ENCODE measurements at places on chromosomes 6 and 20.
A peak's percentile ranks its signal among the peaks of the same experiment; 100 is the strongest.

DNA sequence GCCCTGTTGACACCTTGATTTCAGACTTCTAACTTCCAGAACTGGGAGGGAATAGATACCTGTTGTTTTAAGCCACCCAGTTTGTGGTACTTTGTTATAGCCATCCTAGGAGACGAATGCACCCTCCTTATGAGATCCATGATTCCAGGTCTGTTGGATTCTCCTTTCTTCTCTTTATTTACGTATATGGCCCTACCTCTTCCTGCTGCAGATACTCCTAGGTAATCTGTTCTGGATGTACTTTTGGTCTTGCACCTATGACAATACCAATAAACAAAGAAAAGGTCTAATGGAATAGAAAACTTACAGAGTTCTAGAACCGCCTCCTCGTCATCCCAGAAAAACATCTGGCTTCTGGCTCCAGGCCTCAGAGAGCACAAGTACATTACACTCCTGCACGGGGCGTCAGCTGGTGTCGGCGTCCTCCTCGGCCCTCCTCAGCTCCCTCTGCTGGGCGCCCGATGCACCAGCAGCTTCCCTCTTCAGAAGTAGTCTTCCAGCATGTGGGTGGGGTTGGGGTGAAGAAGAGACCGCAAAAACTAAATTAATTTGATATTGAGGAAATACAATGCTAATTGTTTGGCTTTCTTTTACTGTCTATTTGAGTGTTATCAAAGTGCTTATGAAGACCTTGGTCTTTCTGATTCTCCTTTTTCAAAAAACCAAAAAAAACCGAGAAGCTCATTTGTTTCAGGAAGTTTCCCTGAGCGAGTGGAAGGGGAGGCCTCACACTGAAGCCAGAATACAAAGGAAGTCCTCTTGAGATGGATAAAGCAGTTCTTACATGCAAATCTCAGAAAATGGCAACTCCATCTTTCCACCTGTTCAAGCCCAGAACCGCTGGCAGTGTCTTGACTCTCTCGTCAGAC lies 9.7 kb upstream of the ATXN1 start:
- no peaks in the 10 kb centered on the region for H3K27me3 ChIP-seq
- H3K27ac ChIP-seq: peak overlapping the region; percentile 38
- peaks cover 35% of the 10 kb centered on the region for H3K4me1 ChIP-seq
- DNase-seq: peak; percentile 96
- H3K36me3 ChIP-seq: no peaks in the 10 kb centered on the region

- H3K4me3 ChIP-seq: no peak overlapping the region
- H3K27me3 ChIP-seq: peaks cover 35% of the 10 kb centered on the region
- peak; percentile 43 for DNase-seq
- H3K27ac ChIP-seq: no peak overlapping the region
- no peaks in the 10 kb centered on the region for H3K4me1 ChIP-seq
Measured at GRCh38 chr20:36344517-36345132, 38.5 kb downstream of the DLGAP4 start.

GRCh38 chr6:48036316-48036715 lies 74.7 kb downstream of the PTCHD4 start:
- DNase-seq: no peak
- H3K27ac ChIP-seq: no peak overlapping the region
- H3K4me3 ChIP-seq: no peak overlapping the region
- no peaks in the 10 kb centered on the region for H3K4me1 ChIP-seq
- no peaks in the 10 kb centered on the region for H3K36me3 ChIP-seq

- H3K36me3 ChIP-seq: no peaks in the 10 kb centered on the region
- DNase-seq: no peak
- H3K27me3 ChIP-seq: no peaks in the 10 kb centered on the region
Measured at GRCh38 chr20:15613530-15613929, 959.7 kb downstream of the KIF16B start.

DNA sequence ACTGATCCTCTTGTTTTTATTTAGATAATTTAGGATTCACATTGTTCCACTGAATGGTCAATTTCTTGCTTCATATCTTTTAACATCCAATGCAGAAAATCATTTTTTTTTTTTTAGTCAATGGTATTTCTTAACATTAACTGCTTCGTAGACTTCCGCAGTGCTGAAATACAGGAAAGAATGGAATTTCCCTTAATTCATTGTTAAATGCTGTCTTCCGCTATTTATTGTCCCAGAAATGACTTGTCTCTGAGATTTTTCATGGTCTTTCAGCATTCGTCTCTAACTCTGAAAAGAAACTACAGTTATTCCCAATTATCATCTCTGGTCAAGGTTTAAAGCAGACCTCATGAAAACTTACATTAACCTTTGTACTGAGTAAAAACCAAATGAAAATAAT lies 1029.1 kb upstream of the MANEA start:
- no peaks in the 10 kb centered on the region for H3K4me1 ChIP-seq
- H3K4me3 ChIP-seq: no peak overlapping the region
- H3K36me3 ChIP-seq: no peaks in the 10 kb centered on the region

Data from spleen (tissue), 13 donors.